ENCODE measurements at places on chromosomes 12 and 14.

GRCh38 chr12:119940897-119941296, 48.1 kb upstream of the BICDL1 start:
- DNase-seq, result no peak

DNA sequence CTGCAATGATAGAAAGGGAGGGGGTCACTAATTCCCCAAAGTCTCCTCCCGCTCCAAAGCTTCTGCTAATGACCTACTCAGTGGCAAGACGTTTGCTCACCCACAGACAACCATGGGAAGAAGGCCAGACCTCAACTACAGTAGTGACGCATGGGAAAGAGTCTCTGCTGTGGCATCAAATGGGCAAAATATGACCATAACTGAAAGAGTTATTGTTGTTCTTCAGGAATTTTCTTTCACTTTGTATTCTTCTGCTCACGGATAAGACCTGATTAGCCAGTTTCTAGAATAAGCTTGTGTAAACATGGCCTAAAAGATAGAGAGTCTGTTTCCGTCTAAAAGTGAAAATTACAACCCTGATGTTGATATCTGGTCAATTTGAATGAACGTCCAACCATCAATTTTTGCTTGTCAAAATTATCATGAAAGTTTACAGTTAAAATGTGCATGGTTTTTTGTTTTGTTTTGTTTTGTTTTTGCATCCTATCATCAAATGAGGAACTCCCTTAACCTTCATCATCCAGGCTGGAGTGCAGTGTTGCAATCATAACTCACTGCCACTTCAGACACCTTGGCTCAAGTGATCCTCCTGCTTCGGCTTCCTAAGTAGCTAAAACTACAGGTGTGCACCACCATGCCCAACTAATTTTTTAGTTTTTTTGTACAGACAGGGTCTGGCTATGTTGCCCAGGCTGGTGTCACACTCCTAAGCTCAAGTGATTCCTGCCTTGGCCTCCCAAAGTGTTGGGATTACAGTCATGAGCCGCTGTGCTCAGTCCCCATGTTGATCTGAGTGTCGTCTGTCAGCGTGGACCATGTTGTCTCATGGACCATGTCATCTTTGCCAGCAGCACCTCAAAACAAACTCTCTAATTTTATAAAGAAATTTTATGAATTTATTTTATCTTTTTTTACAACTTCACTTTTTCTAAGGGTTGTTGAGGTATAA, 7.0 kb downstream of the KRT6B start:
- no peak for DNase-seq

DNA sequence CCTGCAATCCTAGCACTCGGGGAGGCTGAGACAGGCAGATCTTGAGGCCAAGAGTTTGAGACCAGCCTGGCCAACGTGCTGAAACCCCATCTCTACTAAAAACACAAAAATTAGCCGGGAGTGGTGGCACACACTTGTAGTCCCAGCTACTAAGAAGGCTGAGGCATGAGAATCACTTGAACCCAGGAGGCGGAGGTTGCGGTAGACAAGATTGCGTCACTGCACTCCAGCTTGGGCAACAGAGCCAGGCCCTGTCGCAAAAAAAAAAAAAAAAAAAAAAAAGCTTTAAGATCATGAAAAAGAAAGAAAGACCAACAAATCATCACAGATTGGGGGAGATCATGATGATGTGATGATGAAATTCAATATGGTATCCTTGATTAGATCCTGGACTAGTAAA, 30.6 kb downstream of the WDR89 start:
- DNase-seq, result no peak

GRCh38 chr12:53090105-53090504, 7.4 kb upstream of the IGFBP6 start:
- no peak for DNase-seq

GRCh38 chr12:124520907-124521306, 46.5 kb downstream of the NCOR2 start:
- DNase-seq, result no peak

GRCh38 chr14:94665121-94665520, 52.9 kb downstream of the SERPINA3 start:
- no peak for DNase-seq

- DNase-seq, result no peak
These were observed 100.2 kb upstream of the EVL start for GRCh38 chr14:99964979-99965378.

DNA sequence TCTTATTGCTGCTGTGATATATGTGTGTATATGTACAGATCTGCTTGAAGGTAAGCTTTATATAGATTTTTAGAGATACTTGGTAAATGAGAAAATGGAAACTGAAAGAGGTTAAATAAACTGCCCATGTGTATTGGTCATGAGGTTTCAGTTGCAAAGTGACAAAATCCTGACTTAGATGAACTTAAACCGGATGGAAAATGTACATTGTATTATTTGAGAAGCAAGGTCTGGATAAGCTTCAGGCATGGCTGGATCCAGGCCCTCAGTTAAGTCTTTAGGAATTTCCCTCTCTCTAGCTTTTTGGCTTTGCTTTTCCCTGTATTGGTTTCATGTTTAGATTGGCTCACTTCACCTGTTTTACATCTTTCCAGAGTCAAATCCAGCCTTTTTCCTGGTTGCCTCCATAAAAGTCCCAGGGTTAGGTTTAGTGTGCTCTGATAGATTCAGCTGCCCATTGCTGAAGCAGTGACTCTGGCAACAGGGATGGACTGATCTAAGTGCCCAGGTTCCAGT, 21.0 kb upstream of the MAP1LC3B2 start:
- no peak for DNase-seq

DNA sequence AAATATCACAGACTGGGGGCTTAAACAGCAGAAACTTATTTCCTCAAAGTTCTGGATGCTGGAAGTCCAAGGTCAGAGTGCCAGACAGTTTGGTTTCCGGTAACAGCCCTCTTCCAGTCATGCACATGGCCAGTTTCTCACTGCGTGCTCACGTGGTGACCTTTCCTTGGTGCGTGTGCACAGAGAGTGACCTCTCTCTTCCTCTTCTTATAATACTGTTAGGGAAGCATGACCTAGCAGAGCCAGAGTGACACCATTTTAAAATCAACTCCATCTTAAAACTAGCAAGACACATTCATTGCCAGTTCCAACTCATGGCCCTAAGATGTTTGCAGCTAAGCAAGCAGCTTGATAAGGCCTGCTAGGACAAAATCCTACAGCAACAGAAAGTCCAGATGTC, 221.5 kb upstream of the DAAM1 start:
- no peak for DNase-seq
